Endothelial cell of umbilical vein (primary cell): ENCODE measurements at places on chromosomes 16 and 17. TPM values are rescaled to one million over a fixed set of nuclear protein-coding genes. Genes with fewer than 3 reads are reported as not detected.
A peak's percentile ranks its signal among the peaks of the same experiment; 100 is the strongest.

DNA sequence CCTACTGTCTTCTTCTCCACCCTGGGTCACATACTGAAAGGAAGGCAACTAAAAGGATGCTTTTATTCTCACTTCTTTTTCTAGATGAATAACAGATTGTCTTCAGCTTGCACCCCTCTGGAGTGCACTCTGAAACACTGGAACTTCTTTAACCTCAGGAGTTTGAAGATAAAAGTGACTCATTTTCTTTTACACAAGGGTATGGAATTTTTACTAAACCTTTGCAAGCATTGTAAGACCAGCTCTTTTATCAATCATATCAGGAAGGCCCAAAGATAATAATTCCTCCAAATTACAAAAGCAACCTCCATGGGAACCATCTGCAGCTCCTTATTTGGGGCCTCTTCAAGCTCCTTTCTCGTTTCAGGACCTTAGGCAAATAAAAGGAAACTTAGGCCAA lies 193.5 kb upstream of the KIF2B start:
- no peak for DNase-seq

The MYH13 gene
- not detected in 2 replicates for total RNA-seq

The LPCAT2 gene
- 72.9 and 79.1 TPM in 2 replicates for total RNA-seq

The GSG1L2 gene
- not detected in 2 replicates for total RNA-seq

The ENPP7 gene
- not detected in 2 replicates for total RNA-seq

DNA sequence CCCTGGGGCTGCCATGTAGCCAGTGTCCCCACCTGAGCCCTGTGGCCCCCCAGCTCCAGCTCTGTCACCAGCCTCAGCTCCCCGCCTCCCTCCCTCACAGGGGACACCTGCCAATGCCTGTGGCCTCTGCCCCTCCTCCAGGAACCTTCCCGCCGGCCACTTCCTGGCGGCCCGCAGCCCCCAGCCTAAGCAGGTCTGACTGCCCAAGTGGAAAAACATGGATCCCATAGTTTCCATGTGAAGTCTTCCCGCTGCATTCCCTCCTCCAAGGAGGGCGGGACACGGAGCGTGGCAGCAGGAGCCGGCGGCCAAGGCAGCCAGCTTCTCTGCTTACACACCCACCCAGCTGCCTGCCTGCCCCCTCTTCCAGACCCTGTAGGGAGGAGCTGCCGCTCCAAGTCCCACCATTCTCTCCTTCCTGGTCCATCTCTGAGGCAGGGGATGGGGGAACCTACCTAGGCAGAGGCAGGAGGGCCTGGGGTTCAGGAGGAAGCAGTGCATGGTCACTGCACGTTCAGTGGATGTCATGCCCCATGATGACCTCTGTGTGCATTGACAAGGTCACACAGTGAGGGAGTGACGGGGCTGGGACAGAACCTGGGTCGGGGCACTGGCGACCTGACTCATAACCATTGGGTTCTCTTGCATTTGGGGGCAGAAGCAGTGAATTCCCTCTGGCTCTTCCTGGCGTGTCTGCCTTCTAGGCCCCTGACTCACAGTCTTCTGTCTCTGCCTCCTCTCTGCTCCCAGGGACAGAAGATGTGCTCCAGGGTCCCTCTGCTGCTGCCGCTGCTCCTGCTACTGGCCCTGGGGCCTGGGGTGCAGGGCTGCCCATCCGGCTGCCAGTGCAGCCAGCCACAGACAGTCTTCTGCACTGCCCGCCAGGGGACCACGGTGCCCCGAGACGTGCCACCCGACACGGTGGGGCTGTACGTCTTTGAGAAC lies 8.7 kb downstream of the VASN start:
- peak; percentile 42 for DNase-seq

DNA sequence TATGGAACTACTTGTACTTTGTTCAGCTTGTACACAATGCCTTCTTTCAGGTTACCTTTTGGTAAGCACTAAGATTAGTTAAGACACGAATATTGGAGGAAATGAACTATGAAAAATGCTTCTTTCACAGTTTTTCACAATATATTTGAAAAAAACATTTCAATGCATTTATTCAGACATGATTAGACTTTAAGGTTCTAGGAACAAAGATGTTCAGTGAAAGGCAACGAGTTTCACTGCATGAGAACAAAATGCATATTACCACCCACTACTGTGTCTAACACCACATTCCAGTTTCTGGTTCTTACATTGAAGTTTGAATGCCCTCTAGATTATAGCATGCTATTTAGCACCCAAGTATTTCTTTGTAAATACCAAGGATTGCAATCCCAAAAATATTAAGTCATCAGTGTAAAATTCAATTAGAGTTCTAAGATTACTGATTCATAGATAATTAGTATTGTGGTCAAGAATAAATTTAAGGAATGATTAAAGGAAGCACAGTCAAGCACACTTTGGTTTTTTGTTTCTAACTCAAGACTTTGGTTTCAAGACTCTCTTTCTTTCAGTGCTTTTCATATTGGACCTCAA lies 261.7 kb downstream of the CEP112 start:
- DNase-seq, result no peak

The MPV17L gene
- total RNA-seq, result 0.22 and 0.32 TPM in 2 replicates

The RPL23 gene
- total RNA-seq, result 1,270 and 1,292 TPM in 2 replicates

- DNase-seq, result no peak
These were observed 183.5 kb downstream of the PHKB start for GRCh38 chr16:47644661-47645060.

The MRTFB gene
- 49.5 and 50.2 TPM in 2 replicates for total RNA-seq

The HOXB3 gene
- 45.0 and 56.6 TPM in 2 replicates for total RNA-seq

The TBC1D3L gene
- total RNA-seq, result 4.6 and 8.5 TPM in 2 replicates

DNA sequence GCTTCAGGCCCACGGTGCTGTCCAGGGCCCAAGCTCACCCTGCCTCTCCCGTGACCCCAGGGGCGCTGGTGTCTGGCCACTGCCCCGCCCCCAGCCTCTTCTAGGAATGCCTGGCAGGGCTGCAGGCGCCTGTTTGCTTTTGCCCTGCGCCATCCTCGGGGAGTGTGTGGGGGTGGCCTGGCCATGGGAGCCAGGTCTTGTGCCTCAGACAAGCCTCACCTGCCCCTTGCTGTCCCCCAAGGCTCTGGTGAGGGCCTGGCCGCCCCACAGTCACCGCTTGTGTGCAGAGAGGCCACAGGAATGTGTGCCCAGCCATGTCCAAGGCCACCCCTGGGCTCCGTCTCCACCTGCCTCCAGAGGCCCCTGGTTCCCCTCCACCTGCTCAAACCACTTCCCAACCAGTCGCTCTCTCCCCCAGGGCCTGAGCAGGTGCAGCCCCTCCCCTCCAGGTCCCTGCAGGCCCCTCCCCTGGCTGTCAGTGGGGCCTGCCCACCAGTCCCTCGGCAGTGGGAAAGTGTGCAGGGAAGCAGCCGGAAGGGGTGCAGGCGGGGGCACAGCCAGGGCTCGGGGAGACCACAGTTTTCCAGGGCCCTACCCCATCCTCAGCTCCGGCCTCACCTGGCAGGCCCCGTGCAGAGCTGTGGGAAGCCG lies 841 bp upstream of the IGFALS start:
- no peak for DNase-seq

GRCh38 chr17:64176556-64176955 lies 46.6 kb upstream of the ERN1 start:
- no peak for DNase-seq

- no peak for DNase-seq
These were observed 92.4 kb downstream of the RGS9 start for GRCh38 chr17:65229621-65229995.

GRCh38 chr17:17416400-17417360 lies 60.1 kb upstream of the MED9 start:
- DNase-seq, result peak; percentile 94

The CRYBA1 gene
- total RNA-seq, result not detected in 2 replicates

The SCGB1C2 gene
- total RNA-seq, result not detected in 2 replicates

The ZNF624 gene
- total RNA-seq, result 5.1 and 5.7 TPM in 2 replicates

DNA sequence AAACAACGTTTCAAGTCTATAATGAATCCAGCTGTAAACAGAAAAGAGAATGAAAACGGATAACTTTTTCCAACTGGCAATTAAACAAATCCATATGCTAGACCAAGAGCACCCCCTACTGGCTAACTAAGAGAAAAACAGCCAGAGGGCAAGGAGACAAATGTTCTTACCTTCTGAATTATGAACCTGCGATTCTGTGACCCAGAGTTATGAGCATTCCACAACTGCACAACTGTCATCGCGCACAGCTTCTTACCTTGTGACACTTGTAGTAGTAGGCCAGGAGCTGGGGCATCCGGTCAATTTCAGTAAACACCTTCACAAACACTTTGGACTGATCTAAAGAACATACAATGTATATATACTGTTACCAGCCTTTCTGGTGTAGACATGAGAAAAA lies 18.6 kb downstream of the COG7 start:
- DNase-seq, result peak; percentile 72

- DNase-seq, result no peak
These were observed 125.7 kb downstream of the XYLT1 start for GRCh38 chr16:17345043-17345442.

The ADORA2B gene
- total RNA-seq, result 6.5 and 9.8 TPM in 2 replicates

The LRRC45 gene
- 18.6 and 22.9 TPM in 2 replicates for total RNA-seq

The ADAD2 gene
- not detected in 2 replicates for total RNA-seq

DNA sequence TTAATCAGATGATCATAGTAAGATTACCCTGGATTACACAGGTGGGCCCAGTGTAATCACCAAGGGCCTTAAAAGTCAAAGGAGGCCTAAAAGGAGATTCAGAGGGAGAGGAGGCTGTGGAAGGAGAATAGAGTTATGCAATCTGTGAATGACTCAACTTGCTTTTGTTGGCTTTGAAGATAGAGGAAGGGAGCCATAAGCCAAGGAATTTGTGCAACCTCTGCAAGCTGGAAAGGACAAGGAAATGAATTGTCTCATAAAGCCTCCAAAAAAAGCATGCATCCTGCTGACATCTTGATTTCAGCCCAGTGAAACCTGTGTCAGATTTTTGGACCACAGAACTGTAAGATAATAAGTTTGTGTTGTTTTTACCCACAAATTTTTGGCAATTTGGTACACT lies 109.6 kb downstream of the CNTNAP4 start:
- DNase-seq, result no peak

The CX3CL1 gene
- total RNA-seq, result 1.2 and 2.3 TPM in 2 replicates

The MAP1LC3B gene
- total RNA-seq, result 94.5 and 99.9 TPM in 2 replicates

DNA sequence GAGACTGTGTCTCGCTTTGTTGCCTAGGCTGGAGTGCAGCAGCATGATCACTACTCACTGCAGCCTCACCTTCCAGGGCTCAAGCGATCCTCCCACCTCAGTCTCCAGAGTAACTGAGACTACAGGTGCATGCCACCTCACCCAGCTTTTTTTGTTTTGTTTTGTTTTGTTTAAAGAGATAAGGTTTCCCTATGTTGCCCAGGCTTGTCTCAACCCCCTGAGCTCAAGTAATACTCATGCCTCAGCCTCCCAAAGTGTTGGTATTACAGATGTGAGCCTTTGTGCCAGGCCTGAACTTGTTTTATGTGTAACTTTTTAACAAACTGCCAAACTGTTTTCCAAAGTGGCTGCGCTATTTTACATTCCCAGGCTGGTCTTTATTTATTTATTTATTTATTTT lies 41.8 kb upstream of the NUDT7 start:
- no peak for DNase-seq
